LoVo (cell line): ENCODE measurements at places on chromosomes 3 and 15.

DNA sequence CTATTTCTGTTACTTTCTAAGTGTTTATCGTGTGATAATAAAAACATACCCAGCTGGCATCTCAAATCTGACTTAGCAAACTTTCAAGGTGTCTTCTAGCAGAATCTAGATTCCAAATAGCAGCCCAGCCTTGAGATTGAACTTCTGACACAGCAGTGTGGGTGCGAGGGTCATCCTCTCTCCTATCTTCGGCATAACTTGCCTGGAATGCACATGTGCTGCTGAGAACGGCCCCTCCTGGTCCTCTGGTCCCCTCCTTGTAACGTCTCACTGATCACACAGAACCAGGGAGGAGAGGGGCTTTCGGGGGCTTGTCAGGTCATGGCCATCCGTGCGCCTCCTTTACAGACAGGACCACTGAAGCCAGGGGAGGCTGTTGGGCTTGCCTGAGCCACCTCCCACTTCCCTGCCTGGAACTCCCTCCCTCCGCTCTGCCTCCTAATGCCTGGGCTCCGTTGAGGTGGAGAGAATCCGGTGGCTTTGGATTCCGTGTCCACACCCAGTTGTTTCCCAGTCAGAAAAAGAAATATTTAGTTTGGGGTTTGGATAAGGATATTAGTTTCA, 344.4 kb upstream of the C2CD4B start:
- DNase-seq = no peak

GRCh38 chr15:41125931-41126642, 10.0 kb upstream of the INO80 start:
- peak; percentile 15 for DNase-seq

DNA sequence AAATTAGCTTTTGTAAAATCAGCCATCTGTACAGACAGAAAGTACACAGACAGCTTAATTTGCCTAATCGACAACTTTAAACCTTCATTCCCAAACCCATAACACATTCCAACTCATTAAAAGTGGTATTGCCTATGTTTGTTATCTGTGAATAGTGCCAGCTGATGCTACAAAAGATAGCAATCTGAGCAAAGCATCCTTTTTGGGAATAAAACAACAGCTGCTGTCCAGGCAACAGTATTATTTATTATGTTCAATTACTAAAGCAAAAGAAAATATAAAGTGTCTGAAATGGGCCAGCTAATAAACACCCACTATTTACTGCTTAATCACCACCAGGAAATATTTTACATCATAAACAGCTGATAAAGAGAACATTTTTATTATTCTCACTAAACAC, 134.8 kb upstream of the ABI3BP start:
- DNase-seq = no peak

DNA sequence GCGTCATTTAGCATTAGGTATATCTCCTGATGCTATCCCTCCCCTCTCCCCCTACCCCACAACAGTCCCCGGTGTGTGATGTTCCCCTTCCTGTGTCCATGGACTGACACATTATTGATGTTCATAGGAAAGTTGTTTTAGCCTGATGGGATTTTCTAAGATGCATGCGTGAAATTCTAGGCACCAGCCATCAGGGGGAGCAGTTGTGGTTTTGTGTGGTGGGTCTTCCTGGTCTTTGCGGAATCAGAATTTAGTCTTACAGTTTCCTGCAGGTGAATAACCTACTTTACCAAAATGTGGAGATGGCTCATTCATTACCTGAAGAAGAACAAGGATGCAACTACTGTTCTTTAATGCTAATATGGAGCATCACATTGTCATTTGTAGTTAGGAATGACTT, 455.0 kb upstream of the THBS1 start:
- DNase-seq = no peak

DNA sequence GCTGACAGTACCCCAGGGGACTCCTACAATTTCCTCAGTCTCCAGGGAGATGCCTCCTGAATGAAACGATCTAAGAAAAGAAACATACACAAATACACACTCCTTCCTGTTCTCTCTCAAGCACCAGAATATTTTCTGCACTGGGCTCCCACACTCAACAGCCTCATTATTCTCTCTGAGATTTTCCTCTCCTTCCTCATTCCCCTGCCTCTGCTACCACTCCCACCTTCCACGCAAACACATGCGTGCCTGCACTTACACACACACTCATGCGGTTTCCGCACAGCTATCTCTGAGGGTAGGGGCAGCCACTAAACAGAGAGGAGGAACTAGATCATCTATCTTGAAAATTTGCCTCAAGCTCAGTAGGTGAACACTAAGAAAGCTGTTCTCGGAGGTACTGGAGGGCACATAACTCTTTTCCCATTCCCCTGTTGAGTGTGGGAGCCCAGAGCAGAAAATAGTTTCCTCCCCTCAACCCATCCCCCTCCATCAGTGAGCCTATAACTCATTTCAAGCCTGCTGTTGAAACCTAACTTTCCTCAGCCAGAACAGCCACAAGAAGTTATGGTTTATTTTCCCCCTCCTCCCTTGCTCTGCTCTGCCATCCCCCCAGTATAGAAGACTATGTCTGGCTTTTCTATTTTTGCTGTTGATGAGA, 30.5 kb upstream of the TIPARP start:
- DNase-seq = no peak

GRCh38 chr15:61336026-61336638, 107.0 kb upstream of the RORA start:
- no peak for DNase-seq
